ENCODE measurements at places on chromosomes 6 and 20.

DNA sequence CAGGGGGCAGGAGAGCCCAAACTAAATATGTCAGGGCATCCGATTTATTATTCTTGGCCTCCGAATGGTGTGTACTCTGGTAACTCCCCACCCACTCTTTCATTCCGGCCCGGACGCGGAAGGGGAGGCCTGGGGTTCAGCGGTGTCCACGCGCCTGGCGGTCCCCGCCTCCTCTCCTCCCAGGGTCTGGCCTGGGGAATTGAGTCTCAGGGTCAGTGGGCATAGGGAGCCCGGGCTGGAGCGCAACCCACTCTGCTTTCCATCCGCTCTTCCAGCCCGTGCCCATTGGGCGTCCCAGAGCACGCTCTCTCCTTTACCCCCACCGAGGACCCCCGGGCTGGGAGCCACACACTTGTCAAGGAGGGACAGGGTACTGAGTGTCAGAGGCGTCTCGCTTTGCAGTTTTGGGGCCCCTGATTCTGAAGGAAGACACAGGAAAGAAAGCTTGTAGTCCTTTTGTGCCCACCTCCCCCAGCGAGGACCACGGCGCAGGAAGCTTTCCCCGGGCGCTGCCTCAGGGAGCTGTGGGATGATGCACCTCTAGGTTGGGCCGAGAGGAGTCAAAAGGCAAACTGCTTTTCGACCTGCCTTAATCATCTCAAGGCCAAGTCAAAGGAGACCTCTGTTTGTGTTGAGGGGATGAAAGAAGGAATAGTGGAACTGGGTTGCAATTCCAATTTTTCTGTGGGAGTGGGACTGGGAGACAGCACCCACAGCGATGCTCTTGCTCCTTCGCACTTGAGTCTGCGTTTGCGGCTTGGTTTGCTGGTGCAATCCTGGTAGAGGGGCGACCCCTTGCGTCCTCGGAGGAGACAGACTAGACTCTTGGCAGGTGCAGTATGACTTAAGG is 2.5 kb downstream of the RSPO3 start:
- peak; percentile 84 for DNase-seq

GRCh38 chr6:52994031-52994838 is 849 bp downstream of the GSTA4 start:
- peak; percentile 66 for DNase-seq

GRCh38 chr6:37303891-37304503 is 46.1 kb upstream of the TMEM217 start:
- no peak for DNase-seq

DNA sequence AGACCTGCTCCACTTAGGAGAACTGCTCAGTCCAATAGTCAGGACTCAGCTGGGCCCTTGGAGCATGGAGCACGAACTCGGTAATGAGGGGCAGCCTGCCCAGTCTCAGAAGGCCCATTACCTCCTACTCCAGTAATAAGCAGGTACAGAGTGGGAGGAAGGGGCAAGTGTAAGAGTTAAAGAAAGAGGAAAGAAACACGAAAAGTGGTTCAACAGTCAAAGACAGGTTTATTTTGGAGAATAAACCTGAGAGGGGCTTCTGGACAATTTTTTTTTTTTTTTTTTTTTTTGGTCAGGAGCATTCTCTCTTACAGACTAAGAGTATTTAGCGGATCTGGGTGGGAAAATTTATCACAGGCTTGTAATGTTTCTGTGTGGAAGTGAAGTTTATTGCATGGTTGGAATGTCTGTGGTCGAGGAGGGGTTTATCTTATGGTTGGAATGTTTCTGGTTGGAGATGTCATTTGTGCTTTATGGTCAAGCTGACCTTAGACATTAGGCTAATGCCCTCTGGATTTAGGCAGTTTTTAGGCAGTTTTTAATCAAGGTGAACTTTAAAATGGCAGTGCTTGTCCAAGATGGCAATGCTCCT is 340.1 kb downstream of the BCKDHB start:
- no peak for DNase-seq

DNA sequence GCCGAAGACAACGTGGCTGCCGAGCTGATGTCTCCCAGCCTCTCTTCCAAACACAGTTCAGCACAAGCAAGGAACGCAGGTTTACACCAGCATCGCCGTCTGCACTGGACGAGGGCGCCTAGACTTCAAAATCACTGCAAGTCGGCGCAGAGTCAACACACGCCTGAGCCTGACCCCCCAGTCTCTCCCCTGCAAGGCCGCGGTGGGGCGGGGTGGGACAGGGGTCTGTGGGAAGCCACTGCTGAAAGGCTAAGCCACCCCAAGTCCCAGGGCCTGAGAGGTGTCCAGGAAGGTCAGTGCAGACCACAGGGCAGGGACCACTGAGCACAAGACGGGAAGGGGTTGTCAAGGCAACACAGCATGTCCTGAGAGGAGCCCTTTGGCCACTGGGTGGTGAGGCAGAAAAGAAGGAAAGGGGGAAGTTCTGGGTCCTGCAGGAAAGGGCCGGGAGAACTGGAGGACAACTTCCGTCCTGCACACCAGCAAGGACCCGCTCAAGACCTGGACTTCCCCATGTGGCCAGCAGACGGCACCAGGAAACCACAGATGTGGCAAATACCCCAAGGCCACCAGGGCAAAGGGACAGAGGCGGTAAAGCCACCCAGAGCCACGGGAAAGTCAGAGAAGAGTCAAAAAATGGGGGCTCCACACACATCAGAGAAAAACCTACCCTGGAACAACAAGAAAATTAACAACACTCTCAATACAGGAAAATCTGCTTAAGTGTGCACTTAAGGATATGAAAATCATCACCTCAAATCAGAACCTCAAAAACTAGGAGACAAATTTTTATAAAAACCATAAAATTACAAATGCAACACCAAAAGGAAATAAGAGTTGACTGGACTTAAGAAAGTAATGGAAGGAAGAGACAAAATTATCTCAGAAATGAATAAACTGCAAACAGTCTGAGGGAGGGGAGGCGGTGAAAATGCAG is 84.8 kb downstream of the TAF4 start:
- peak; percentile 10 for DNase-seq

DNA sequence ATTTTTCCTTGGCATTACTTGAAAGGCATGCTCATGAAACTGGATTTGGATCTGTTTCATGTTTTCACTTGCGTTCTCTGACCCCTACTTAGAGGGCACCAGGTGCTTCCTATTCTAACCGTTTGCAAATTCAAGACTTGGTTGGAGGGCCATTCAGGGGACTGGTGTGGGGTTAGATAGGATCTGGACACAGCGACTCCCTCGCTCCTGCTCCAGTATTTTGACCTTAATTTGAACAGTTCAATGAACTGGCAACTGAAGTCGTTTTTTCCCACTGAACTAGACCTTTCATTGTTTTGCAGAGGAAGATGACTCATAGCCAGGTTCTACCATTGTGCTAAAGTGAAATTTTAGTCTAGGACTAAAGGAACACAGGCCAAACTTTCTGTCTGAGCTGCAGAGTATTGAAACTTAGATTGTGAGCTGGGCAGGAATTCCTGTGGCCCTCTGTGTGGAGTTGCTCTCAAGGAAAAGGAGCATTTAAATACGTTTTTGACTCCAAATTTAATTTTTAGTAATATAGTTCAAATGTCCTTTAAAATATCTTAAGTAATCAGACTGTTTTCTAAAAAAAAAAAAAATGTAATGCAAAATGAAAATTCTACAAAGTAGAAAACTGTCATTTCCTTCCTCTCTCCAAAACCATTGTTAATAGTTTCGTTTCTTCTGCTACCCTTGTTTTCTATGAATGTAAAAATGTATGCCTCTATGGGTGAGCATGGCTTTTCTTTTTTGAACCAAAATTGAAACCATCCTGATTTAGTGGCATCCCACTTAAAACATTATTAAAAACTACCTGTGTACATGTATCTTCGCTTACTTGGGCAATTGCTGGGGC is 64.8 kb downstream of the UTRN start:
- peak; percentile 32 for DNase-seq

DNA sequence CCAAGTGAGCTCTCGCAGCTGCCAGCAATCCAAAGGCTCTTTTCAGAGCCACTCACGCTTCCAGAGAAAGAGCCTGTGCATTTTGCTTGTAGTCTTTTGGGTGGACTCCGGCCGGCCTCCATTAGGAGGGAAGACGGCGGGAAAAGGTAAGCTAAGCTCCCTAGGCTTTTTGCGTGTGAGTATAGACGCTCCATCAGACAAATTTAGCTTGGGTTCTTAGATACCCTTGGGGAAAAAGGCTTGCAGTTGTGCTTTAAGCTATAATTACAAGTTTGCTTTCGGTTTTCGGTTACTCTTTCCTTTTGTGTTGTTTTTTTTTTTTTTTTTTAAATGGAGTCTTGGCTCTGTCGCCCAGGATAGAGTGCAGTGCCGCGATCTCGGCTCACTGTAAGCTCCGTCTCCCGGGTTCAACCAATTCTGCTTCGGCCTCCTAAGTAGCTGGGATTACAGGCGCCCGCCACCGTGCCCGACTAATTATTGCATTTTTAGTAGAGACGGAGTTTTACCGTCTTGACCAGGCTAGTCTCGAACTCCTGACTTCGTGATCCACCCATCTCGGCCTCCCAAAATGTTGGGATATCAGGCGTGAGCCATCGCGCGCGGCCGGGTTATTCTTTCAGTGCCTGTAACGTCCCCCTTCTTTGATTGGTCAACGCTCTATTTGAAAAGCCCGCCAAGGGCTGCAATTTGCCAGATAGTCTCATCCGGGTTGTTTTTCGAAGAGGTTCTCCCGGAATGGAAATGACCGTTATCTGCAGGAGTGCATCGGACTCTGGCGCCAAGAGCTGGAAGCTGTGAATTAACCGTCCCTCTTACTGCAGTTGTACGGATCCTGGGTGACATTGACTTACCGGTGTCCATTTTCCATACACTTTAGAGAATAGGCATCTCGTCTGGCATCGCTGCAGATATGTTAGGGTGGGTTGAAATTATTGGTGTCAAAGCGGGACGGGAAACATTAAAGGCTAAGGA is 18.1 kb downstream of the OR2B2 start:
- peak; percentile 94 for DNase-seq

- DNase-seq, result no peak
These were observed 41.7 kb downstream of the SLC23A2 start for GRCh38 chr20:4959592-4959991.

DNA sequence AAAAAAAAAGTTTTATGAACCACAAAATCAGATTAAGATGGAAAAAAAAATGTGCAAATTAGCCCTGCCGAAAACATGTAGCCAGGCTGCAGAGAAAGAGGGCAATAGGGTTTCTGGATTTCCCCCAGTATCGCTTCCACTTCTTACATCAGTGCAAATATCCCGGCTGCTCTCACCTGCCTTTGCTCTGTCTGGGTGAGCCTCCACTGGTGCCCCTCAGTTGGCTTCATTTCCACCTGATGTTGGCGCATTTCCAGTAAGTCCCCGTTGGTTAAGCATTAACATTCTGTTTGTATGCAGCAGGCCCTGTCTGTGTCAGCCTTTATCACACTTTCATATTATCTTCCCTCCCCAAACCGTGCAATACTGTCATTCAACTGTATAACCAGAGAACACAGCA is 215.1 kb downstream of the CBLN4 start:
- DNase-seq, result no peak

DNA sequence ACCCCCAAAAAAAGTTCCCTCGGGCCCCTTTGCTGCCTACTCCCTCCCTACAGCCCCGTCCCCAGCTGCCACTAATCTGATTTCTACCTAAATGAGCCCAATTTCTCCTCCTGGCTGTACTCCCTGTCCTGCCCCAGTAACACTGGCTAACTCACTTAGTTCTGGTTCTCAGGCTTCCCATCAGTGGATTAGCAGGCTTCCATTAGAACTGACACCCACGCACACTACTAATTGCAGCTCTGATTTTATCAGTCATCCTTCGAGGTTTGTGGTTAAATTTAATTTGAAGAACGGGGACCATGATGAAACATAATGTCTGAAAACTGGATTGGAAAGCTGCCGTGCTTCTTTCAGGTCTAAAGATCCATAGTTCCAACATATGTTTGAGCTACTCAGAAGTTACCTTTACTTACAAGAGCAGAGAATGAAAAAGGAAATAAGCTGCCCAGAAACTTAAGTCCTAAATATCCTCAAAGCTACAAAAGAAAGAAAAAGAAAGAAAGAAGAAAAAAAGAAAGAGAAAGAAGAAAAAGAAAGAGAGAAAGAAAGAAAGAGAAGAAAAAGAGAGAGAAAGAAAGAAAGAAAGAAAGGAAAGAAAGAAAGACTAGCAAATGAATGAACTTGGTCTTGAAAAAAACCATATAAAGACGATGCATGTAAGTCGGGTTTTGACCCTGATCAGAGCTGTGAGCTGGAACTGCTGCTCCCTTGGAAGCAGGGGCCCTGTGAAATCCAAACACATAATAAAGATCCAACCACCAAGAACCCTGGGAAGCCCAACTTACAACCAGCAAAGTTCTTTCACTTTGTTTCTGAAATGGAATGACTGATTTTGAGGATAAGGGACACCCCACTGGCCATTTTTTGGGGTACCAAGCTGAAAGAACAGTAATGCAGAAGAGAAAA is 51.7 kb downstream of the CNKSR3 start:
- no peak for DNase-seq

DNA sequence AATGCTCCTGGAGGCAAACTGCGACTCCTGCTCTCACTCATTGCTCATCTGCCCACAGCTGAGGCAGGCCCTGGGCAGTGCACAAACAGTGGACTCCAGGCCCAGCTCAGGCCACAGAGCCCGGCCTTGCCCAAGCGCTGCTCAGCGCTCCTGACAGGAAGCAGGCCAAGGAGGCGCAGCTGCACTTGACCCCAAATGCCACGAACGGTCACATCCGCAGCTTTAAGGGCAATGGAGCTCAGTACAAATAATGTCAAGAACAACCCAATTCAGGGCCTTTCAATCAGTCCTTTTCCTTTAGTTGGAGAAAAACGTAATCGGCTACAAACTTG is 33.8 kb downstream of the RRBP1 start:
- no peak for DNase-seq

GRCh38 chr20:52082612-52083011 is 109.0 kb downstream of the ZFP64 start:
- no peak for DNase-seq

DNA sequence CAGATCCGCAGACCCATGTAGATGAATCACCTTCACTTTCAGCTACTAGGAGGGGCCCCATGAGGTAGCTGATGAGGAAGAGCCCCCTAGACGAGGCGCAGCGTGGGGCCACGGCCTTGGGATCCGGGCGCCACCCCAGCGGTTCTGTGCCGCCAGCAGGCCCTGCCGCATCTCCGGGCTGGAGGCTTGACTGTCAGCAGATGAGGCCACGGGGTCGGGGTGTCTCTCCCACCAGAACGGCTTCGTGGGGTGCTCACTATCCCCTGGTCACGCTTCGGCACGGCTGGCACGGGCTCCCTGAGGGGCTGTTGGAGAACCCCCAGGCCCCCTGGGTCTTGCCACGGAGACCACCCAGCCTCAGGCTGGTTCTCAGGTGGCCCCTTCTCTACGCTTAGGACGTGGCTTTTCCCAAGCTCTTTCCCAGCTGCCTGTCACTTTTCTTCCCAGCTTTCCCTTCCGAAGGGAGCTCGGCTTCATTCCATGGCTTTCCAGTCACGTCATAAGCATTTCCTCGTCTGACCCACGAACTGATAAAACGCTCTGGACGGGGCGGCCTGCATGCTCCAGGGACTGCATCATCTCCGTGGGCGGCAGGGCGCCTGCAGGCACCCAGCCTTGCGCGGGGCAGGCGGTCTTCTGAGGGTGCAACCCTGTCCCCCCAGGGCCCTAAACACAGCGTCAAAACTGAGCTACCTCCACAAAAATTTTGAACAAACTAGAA is 85.9 kb downstream of the THBS2 start:
- DNase-seq, result no peak

GRCh38 chr6:107083047-107083768 is 32.1 kb downstream of the BEND3 start:
- no peak for DNase-seq

DNA sequence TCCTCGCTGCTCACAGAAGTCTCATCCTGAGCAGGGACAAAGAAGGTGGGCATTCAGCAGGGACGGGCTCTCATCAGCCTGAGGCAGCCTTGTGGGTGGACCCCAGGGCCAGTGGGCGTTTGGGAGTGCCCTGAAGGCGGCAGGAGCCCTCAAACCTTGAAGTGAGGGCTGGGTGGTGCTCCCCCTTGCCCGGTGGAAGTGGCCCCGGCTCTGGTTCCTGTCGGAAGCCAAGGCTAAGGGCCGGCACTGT is 110.5 kb downstream of the NOL4L start:
- no peak for DNase-seq
